ENCODE measurements at places on chromosomes 11 and 22.

DNA sequence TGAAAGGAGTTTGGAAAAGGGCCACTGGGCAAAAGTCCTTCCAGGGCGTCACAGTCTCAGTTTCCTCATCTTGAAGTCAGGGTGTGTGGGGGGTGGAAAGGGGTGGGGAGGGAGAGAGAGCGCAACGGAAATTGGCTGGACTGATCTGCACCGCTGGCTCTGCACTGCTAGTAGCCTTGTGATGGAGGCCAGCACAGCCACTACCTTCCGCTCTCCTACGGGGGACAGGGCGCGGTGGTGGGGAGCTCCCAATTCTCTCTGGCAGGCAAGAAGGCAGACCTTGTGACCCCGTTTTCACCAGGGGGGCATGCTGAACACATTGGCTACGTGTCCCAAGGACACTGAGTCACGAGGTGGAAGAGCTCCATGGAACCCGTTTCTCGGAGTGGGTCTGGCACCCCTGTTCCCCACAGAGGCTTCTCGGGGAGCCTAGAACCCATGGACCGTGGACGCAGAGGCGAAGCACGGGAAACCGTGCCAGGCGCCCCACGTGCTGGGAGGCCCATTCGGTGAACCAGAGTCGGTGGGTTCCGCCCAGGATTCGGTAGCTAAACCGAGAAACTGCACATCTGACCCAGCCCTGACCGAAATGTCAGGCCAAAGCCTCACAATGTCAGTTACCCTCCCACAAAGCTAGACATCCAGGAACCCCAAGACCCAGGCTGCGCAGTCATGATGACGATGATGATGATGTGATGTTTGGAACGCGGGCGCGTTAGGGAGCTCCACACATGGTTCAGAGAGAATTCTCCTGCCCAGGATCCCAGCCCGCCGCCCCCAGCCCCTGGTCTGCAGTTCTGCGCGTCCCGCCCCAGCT lies 28.3 kb upstream of the WNT11 start:
- peak; percentile 56 for DNase-seq

- DNase-seq, result no peak
These were observed 110.5 kb downstream of the ATG16L2 start for GRCh38 chr11:72924568-72925190.

DNA sequence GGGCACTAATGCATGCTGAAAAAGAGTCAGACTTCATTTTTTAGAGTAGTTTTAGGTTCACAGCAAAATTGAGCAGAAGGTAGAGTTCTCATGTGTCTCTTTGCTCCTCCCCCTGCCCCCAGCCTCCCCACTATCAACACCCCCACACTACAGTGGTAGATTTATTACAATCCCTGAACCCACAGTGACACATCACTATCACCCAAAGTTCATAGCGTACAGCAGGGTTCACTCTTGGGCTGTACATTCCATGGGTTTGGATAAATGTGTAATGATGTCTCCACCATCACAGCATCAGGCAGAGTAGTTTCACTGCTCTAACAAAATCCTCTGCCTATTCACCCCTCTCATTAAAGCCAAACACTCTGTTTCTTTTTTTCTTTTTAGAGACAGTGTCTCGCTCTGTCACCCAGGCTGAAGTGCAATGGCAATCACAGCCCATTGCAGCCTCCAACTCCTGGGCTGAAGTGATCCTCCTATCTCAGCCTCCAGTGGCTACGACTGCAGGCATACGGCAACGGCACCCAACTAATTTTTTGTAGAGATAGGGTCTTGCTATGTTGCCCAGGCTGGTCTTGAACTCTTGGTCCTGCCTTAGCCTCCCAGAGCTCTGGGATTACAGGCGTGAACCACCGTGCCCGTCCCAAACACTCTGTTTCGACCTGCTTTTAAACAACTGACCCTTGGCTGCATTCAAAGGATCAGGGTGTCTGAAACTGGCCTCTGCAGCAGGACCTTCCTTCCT lies 4.1 kb downstream of the BEST1 start:
- no peak for DNase-seq

DNA sequence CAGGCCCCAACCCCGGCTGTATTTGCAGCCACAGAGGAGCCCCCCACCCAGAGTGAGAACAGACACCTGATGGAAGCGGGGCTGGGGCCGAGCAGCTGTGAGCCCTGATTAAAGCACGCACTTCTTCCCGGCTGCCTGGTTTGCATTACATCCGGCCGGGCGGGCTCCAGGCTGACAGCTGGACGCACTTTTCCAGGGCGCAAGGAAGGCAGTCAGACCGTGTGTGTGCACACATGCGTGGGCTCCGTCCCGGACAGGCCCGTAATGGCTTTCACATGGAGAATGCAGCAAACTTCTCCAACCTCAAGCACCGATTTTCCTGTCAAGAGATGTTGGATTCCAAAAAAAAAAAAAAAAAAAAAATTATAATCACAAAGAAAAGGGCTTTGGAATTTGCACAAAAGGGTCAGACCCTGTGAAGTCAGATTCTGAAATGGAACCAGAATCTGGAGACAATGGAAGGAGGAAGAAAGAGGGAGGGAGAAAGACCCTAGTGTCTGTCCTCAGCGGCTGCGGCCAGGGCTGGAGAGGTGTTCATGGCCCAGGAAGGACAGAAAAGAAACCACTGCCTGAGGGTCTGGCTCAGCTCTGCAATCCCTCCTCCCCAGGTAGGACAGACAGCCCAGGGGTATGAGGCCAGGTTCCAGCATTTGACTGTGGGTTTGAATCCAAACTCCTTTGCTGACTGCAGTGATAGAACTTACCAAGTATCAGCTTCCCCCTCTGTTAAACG lies 365.5 kb downstream of the MN1 start:
- DNase-seq, result peak; percentile 39

DNA sequence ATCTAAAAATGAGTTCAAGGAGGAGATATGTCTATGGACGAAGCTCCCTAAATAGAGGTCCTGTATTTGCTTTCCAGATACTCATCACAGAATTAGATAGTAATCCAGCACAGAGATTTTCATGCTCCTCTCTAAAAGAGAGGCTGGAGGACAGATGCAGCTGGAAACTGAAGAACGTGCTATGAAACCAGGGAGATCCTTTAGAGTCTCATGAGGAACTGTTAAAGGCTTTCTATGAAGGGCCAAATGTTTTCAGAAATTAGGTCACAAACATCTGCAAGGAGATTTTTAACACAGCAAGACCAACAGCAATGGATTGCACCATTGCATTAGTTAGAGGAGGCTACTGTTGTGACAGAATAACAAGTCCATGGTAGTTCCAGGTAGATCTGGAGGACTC lies 95.6 kb upstream of the ARHGAP20 start:
- DNase-seq, result no peak

- DNase-seq, result no peak
These were observed 29.3 kb upstream of the PPP2R1B start for GRCh38 chr11:111795334-111795985.

DNA sequence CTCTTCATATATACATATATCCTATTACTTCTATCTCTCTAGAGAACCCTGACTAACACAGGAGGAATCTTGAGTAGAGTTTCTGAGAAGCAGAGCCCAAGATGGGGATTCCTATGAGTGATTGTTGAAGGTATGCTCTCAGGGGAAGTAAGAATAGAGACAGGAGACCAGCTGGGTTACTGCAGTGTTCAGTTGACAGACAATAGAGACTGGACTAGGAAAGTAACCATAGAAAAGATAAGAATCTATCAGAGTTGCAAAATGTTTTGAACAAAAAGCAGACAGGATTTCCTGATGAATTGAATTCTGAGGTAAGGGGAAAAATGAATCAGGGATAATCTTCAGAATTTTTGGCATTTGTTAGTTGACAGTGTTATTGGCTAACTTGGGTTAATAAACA lies 54.4 kb downstream of the SLC17A6 start:
- no peak for DNase-seq

- DNase-seq, result no peak
These were observed 70.9 kb upstream of the CLMP start for GRCh38 chr11:123265951-123266350.

DNA sequence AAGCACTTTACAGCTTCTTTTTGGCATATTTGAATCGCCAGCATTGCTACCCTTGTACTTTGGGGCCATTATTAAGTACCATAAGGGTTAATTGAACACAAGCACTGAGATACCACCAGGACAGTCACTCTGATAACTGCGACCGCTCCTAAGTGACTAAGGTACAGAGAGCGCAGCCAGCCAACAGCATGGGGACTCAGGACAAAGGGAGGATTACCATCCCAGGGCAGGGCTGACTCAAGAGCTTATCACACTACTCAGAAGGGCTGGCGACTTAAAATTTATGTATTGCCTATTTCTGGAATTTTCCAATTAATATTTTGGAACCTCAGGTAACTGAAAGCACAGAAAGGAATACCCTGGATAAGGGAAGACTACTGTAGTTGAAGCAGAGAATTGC lies 479 bp downstream of the ZNF280A start:
- DNase-seq, result no peak

GRCh38 chr11:128493570-128493965 lies 93.8 kb downstream of the ETS1 start:
- DNase-seq, result no peak

GRCh38 chr11:132158091-132158490 lies 787.7 kb downstream of the NTM start:
- DNase-seq, result no peak

DNA sequence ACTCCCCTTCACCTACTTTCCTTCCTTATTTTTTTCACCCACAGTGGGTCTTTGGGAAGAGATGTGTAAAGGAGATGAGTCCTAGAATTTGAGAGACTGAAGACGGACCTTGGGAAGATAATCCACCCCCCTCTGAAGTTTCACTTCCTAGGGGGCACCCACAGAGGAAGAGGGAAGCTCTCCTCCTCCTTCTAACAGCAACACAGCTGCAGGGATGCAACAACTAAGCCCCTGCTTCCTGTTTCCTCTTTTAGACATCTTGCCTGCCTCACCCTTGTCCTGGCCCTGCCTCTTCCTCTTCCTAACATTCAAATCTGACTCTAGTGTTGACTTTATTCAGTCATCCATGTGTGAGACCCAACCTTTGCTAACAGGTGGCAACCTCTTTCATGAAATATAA lies 424.6 kb downstream of the BUD13 start:
- DNase-seq, result no peak

DNA sequence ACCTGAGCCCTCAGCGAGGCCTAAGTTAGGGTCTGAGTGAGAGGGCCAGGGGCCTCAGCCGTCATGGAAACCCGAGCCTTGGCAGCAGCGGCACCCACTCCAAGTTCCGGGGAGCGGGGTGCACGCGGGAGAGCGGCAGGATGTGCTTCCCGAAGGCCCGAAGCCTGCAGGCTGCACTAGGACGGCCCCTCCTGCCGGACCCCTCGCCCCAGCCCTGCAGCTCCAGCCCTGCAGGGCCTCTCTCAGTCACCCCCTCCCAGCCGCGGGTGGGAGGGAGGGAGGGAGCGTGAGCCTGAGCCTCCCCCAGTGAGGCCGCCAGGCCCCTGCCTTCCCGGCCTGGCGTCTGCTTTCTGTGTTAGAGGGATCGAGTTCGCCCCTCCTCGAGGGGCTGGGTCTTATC lies 22.6 kb downstream of the MRPL23 start:
- DNase-seq, result no peak

DNA sequence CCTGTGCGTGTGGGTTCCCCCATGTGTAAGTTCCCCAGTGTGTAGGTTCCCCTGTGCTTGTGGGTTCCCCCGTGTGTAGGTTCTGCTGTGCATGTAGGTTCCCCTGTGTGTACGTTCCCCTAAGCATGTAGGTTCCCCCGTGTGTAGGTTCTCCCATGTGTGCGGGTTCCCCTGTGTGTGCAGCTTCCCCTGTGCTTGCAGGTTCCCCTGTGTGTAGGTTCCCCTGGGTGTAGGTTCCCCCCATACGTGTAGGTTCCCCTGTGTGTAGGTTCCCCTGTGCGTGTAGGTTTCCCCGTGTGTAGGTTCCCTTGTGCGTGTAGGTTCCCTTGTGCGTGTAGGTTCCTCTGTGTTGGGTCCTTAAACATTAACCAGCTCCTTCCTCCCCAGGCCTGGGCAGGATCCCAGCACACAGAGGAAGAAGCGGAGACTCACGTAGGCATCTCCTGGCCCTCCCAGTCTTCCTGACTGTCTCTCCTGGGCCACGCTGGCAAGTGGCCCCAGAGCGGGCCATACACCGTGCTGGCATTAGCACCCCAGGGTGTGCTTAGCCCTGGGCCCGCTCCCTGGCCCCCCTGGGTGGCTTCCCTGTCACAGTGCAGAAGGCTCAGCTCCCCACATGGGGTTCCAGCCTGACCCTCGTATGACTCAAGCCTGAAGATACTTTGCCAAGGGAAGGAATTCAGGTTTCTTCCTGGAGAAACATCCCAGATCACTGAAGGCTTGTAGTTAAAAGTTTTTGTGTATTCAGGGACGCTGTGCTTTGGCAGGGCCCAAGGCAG lies 2.8 kb upstream of the GRAMD4 start:
- DNase-seq, result no peak

GRCh38 chr11:102934735-102935134 lies 20.8 kb downstream of the MMP13 start:
- no peak for DNase-seq

GRCh38 chr11:6402561-6402981 lies 12.3 kb downstream of the SMPD1 start:
- DNase-seq, result no peak

GRCh38 chr11:121810291-121810690 lies 305.7 kb downstream of the BLID start:
- no peak for DNase-seq

DNA sequence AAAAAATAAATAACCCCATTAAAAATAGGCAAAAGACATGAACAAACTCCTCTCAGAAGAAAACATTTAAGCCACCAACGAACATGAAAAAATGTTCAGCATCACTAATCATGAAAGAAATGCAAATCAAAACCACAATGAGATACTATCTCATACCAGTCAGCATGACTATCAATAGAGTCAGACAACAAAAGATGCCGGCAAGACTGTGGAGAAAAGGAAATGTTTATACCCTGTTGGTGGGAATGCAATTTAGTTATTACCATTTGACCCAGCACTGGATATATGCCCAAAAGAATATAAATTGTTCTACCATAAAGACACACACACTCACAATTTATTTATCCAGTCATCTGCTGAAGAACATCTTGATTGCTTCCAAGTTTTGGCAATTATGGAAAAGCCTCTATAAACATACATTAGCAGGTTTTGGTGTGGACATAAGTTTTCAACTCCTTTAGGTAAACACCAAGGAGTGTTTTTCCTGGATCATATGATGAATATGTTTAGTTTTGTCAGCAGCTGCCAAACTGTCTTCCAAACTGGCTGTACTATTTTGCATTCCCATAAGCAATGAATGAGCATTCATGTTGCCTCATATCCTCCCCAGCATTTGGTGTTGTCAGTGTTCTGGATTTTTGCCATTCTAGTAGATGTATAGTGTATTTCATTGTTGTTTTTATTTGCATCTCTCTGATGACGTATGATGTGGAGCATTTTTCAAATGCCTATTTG lies 28.0 kb downstream of the OR8D1 start:
- no peak for DNase-seq

GRCh38 chr11:11967669-11968510 lies 40.5 kb downstream of the DKK3 start:
- DNase-seq, result no peak

DNA sequence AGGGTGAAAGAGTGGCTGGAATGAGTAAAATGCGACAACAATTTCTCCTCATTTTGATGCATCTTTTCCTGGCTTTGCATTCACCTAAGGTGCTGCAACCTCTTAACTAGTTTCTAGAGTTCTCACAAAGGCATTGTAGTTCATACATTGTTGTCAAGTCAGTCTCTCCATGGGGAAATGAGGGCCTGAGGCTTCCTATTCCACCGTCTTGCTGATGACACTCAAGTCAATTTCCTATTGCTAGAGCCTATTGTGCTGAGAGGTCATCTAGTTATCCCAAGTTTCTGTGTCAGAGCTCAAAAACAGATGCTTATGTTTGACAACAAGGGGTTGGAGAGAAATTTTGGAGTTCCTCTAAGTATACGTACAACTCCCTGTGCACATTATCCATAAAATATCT lies 11.6 kb upstream of the MS4A6A start:
- no peak for DNase-seq

Measured in NCI-H446 (cell line).